Stromal cell of bone marrow (primary cell): ENCODE measurements at places on chromosomes 7 and 10.

- no peak for DNase-seq
These were observed 401.2 kb downstream of the GFRA1 start for GRCh38 chr10:115871855-115872254.

DNA sequence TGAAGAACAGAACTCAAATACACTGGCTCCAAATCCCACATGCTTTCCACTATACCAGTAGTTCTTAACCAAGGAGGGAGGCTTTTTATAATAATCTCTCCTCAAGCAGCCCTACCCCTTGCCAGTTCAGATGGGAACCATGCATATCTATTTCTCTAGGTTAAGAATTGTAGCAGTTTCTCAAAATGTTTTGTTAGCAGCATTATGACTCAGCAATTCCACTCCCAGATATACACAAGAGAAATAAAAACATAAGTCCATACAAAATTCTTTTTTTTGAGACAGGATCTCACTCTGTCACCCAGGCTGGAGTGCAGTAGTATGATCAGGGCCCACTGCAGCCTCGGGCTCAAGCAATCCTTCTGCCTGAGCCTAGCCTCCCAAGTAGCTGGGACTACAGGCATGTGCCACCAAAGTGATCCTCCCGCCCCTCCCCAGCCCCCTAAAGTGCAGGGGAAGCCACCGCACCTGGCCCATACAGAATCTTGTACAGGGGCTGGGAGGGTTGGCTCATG lies 18.1 kb downstream of the YWHAG start:
- DNase-seq = peak; percentile 86

GRCh38 chr10:127915324-127915723 lies 8.4 kb downstream of the PTPRE start:
- DNase-seq = no peak

DNA sequence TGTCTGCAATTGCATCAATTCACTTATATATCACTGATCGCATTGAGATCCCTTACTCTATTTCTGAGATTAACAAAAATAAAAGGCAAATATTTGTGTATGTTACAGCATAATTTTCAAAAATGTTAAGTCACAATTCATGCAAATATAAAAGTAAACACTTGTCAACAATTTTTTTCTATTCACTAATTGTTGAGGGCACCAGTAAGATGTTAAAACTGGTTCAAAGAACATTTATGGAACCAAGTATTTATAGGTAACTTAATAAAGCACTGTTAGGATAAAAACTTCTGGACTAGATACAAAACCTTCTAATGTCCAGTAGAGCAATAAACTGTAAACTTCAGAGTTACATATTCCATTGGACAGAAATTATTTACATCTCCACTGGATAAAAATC lies 586.1 kb upstream of the AUTS2 start:
- no peak for DNase-seq

GRCh38 chr7:47552621-47553020 lies 29.3 kb downstream of the TNS3 start:
- DNase-seq = no peak

DNA sequence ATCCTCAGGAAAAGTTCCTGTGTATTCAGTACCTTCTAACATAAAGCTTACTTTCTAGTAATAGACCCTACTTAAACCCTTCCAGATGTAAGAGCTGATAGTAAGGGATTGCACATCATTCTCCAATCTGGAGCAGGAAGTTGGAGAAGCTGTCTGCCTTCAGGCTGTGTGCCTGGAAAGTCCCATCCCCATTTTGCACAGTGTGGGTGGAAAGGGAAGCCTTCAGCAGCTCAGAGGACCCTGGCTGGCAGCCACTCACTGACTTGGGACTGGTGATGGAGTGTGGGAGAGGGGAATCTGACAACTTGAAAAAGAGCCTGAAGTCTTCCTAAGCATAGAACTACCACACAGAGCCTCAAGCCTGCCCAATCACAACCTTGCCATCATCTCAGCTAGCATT lies 164.1 kb upstream of the ADO start:
- no peak for DNase-seq

- DNase-seq = peak; percentile 64
These were observed 340.2 kb upstream of the CELF2 start for GRCh38 chr10:10677479-10677878.

DNA sequence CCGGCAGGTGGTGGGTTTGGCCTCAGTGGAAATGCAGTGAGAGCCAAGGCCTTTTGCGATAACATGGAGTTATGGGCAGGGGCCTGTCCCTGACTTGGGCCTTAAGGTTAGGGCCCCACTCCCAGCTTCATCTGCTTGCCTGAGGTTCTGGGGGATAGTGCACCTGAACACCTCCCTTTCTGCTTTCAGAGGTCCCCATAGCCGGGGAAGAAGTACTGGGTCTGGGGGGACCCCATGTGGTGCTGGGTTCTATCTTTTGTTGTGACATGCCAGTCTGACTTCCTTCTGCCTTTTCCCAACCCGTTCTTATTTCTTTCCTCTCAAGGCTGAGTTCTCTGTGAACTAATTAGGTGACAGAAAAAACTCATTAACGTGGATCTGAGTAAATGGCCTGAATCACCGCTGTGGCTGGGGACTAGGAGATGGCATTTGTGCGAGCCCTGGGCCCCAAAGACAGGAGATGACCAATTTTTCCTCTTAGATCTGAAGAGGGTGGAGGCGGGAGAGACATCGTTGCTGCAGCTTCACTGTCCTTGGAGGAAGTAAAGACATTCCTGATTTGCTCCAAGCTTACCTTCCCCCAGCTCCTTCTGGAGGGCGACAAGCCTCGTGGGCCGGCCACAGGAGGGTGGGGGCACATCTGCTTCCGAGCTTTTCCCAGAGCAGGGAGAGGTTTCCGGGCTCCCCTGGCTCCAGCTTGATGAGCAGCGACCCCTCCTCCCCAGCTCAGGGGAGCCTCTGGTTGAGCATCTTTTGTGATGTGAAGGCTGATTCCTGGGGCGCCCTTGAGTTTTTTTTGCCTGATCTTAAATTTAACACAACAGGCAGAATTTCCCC lies 2.0 kb downstream of the AGAP3 start:
- no peak for DNase-seq

- DNase-seq = peak; percentile 88
These were observed 24.5 kb upstream of the EEPD1 start for GRCh38 chr7:36128448-36129047.

- DNase-seq = no peak
These were observed 1.8 kb downstream of the CYP3A43 start for GRCh38 chr7:99829524-99830160.

DNA sequence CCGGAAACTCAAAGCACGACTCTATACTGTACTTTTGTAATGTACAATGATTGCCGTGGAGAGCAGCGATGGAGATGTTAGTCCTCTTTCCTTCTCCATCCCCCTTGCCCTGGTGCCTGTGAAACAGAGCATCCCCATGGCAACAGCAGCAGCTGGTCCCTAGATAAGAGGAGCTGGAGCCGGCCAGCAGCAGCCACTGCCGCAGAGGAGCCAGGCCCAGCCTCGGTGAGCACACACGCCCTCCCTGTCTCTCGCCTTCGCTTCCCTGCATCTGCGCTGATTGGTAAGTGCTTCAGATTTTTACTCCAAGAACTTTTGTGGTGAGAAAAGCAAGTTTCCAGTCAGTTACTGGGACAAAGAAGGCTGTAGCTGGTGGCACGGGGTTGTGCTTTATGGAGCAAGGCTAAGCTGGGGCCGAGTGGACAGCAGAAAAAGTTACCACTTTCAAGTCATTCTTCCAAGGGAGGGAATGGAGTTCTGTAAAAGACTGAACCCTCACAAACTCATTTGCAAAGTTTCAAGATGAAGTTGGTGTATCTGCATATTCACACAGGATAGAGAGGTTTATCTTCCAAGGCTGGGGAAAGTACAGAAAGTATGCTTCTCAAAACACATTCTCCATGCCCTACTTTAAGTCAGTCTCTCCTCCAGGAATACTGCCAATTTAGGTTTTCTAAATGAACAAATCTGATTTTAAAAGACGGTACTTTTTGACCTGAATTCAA lies at the start of gene PPP1R17:
TSS of gene PPP1R17 (plus strand) at position 192 of the 725 bp plus-strand sequence. CDS start 5,227 bp downstream, outside the sequence.
- no peak for DNase-seq

GRCh38 chr10:71131096-71131495 lies 81.3 kb upstream of the UNC5B start:
- DNase-seq = no peak

- no peak for DNase-seq
These were observed 29.8 kb downstream of the RSU1 start for GRCh38 chr10:16787361-16787791.

GRCh38 chr7:150721970-150722373 lies 5.6 kb downstream of the GIMAP1 start:
- DNase-seq = no peak
